Stimulated activated CD4-positive, alpha-beta T cell treated with anti-CD3 and anti-CD28 coated beads, Interleukin-1b, Interleukin-23, amount 100 ng/mL, for 24 hours (primary cell): ENCODE measurements at places on chromosomes 1 and 21.

- no peak for DNase-seq
Measured at GRCh38 chr1:77428068-77428467, 146.2 kb downstream of the AK5 start.

GRCh38 chr1:187922255-187922654 is 1093.5 kb downstream of the PLA2G4A start:
- no peak for DNase-seq

GRCh38 chr1:175054736-175055135 is 12.9 kb upstream of the TNN start:
- no peak for DNase-seq

GRCh38 chr1:155983191-155984024 is 5.1 kb upstream of the ARHGEF2 start:
- no peak for DNase-seq

- no peak for DNase-seq
Measured at GRCh38 chr21:36117286-36117741, 17.6 kb upstream of the CBR3 start.

DNA sequence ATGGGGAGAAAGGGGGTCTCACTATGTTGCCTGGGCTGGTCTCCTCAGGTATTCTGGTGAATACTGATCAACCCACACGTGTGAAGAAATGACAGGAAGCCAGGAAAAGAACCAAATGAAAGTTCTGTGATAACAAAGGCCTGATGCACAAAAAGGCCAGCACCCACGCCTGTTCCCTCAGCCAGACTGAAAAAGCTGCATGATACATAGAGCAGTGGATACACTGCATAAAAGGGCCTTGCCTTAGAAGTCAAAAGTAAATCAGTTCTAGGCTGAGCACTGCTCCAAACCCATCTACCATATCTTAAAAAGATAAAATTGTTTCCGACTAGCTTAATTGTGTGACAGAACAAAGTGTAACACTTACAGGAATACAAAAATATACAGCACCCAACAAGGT is 36.9 kb upstream of the PSMG1 start:
- DNase-seq = no peak

DNA sequence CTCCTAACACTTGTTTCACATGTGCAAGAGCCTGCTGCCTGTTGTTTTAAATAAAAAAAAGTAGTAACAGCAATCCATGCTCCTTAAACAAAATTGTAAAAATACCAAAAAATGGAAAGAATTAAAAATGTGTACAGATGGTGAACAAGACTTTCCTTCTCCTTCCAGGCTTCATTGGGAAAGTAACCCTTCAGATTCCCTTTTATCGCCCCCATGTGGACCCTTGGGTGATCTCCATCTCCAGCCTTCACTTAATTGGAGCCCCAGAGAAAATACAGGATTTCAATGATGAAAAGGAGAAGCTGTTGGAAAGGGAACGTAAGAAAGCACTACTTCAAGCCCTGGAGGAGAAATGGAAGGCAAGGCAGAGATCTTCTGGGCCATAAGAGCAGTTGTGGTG is 14.2 kb downstream of the VPS13D start:
- no peak for DNase-seq

GRCh38 chr1:15218287-15219279 is 28.4 kb upstream of the FHAD1 start:
- DNase-seq = no peak

DNA sequence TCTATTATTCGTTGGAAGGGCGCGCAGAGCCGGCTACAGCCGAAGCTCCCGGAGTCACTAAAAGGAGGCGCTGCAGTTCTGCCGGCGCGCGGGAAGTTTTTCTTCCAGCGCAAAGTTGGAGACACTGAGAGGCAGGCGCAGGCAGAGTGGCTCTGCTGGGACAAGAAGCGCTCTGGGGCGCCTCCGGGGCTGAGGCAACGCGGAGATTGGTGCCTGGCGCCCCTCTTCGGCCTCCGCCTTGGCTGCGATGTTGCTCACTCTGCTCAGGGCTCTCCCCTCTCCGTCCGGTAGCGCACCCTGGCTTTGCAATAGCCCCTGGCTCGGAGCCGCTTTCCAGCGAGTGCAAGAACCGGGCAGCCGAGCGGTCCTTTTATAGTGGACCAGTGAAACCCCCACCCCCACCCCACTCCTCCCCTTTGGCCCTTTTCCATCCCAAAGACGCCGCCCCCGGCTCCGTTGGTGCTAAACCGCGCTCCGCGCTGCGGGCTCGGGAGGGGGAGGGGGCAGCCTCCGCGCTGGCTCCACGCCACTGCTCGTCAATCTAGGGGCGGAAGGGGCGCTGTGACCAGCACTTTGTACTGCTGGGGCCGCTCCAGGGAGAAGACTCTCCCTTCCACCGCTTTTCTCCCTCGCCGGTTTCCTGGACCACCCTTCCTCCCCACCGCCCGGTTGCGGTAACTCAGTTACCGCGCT is at the start of gene ADAMTS1:
Gene ADAMTS1 (minus strand): TSS at position 344 of the 693 bp plus-strand sequence. CDS start 455 bp downstream, outside the sequence.
- no peak for DNase-seq

DNA sequence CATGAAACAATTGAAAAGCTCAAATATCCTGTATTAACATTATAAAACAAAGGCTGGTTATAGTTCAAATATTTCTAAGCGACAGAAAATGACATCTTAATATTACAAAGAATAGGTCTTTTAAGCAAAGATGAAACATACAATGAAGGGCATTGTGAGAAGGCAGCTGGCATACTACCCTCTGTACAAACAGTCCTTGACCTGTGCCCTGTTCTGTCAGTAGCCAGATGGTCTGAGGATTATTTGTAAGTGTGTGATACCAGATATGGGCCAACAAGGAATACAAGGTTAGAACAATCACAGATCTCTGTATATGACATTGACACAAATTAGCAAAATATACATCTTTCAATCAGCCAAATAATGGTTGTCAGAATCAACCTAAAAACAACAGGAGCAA is 1350.4 kb downstream of the AMY1C start:
- no peak for DNase-seq

GRCh38 chr1:81805537-81806431 is 5.0 kb downstream of the ADGRL2 start:
- no peak for DNase-seq

DNA sequence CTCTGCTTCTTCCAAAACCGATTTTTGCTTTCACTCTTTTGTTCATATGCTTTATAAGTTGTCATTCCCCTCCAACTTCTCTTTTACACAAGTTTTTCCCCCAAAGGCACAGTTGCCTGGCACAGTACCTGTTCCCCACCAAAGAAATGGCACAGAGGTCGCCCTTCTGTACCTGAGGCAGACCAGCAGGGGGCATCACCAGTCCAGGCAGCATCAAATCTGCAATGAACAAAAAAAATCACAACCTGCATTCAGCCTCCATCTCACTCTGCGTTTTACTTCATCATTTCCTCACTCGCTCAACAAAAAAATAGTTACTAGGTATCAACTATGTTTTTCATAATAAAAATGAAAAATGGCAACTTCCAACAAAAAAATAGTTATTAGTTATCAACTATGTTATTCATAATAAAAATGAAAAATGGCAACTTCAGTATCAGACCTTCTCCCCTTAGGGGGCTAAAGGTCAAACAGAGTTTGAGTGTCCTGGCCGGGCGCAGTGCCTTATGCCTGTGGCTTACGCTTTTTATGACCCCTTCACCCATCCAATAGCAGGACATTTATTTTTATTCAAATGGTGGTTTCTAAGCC is 4.1 kb downstream of the EIF2D start:
- DNase-seq = peak; percentile 51

DNA sequence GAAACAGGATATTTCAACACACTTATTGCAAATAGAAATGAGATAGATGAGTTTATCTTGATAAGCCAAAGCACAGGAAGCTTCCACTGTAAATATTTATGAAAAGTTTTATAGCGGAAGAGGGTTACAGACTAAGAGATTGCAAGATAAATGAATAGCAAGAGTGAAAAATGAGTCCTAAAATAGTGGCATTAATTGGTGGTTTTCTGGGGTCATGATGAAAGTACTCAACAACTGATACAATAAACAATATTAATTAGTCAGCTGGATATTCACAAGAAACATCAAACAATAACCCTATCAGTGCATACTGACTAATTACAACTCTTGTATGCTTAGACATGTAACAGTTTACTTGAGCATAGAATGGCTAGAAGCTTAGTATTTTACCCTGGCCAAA is 154.8 kb upstream of the CHODL start:
- DNase-seq = no peak

GRCh38 chr1:171727778-171728177 is 14.1 kb downstream of the VAMP4 start:
- DNase-seq = no peak

- no peak for DNase-seq
Measured at GRCh38 chr1:166378805-166379204, 212.0 kb upstream of the FAM78B start.

GRCh38 chr1:100626397-100626796 is 88.5 kb downstream of the GPR88 start:
- no peak for DNase-seq
